ENCODE measurements at places on chromosomes 11 and 22. TPM values are rescaled to one million over a fixed set of nuclear protein-coding genes. Genes with fewer than 3 reads are reported as not detected.

GRCh38 chr22:48592066-48592345, 1235.7 kb downstream of the BRD1 start:
- H3K36me3 ChIP-seq, result no peaks in the 10 kb centered on the region
- no peak overlapping the region for H3K4me3 ChIP-seq

The BIK gene
- 1.7 TPM for total RNA-seq

- H3K4me3 ChIP-seq, result no peak overlapping the region
- peaks cover 59% of the 10 kb centered on the region for H3K4me1 ChIP-seq
- no peak overlapping the region for H3K27ac ChIP-seq
- peaks cover 65% of the 10 kb centered on the region for H3K27me3 ChIP-seq
Observed at GRCh38 chr22:39237318-39238100, 7.3 kb downstream of the PDGFB start.

DNA sequence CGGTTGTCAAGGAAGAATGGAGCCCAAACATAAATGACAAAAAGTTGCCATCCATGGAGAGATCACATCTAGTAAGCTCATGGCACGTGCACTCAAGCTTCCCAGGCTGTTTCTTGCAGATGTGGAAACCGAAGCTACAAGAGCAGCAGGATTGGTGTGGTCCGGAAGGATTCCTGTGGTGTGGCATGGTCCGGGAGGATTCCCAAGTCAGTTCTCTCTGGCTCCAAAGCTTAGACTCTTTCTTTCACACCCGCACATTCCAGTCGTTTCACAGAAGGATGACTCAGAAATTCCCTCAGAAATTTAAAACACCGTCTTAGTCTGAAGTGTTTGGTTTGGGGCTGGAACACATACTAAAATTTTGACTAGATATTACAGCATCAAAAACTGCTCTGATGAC, 78.0 kb upstream of the DRD2 start:
- no peaks in the 10 kb centered on the region for H3K36me3 ChIP-seq
- peaks cover 5% of the 10 kb centered on the region for H3K27me3 ChIP-seq
- no peak for DNase-seq
- no peak overlapping the region for H3K4me3 ChIP-seq
- no peaks in the 10 kb centered on the region for H3K4me1 ChIP-seq

DNA sequence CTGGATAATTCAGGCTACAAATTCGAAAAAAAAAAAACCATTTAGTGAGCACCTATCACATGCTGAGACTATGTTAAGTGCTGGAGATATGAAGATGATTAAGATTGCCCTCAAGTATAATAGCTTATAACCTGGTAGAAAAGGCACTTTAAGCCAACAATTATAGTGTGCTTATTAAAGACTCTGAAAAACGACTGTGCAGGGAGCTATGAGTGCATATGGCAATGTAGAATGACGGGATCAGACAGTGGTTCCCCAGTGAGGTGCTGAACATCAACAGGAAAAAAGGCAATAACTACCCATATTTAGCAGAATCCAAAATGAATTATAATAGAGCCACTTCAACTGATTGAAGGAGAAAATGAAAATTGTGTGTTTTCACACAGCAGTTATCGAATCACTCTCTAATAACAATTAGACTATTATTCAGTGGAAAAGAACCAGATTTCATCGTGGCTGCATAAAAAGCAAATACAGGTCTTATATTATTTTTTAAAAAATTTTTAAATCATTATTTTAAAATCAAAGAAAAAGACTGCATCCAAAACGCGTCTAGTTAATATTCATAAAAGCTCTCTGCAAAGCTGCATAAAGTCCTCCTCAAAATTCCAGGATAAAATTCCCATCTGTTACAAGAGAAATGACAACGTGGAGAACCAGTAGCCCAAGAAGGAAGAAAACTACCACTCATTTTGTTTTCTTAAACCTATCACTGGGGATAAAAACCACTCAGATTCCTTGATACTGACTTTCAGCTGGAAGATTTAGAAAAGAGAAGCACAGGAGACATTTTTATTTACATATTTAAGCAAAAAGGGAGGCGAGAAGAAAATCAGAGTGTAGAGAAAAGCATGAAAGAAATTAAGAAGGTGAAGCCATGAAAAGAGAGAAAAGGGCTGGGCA, 1.1 kb downstream of the MTMR2 start:
- H3K27me3 ChIP-seq, result peaks cover 8% of the 10 kb centered on the region
- H3K27ac ChIP-seq, result peak overlapping the region; percentile 91
- H3K36me3 ChIP-seq, result peaks cover 4% of the 10 kb centered on the region
- no peak for DNase-seq
- peaks cover 25% of the 10 kb centered on the region for H3K4me1 ChIP-seq

DNA sequence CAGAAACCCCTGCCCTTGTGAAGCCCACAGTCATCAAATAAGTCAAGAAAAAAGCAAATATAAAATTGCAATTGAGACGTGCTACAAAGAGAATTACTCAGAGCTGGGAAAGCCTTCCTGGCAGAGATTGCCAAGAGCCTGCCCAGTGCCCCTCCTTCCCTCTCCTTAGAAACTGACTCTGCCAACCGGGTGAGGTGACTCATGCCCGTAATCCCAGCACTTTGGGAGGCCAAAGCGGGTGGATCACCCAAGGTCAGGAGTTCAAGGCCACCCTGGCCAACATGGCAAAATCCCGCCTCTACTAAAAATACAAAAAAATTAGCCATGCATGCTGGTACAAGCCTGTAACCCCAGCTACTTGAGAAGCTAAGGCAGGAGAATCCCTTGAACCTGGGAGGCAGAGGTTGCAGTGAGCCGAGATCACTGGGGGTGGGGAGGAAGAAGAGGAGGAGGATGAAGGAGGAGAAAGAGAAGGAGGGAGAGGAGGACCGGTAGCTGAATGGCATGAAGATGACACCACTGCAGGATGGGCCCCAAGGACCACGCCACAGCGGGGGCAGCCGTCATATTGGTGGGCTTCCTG, 76.1 kb upstream of the RTL6 start:
- H3K36me3 ChIP-seq, result no peaks in the 10 kb centered on the region
- no peaks in the 10 kb centered on the region for H3K4me1 ChIP-seq
- H3K27me3 ChIP-seq, result peaks cover 16% of the 10 kb centered on the region
- no peak for DNase-seq

The OR52N1 gene
- total RNA-seq, result not detected

The TRPC6 gene
- not detected for total RNA-seq

DNA sequence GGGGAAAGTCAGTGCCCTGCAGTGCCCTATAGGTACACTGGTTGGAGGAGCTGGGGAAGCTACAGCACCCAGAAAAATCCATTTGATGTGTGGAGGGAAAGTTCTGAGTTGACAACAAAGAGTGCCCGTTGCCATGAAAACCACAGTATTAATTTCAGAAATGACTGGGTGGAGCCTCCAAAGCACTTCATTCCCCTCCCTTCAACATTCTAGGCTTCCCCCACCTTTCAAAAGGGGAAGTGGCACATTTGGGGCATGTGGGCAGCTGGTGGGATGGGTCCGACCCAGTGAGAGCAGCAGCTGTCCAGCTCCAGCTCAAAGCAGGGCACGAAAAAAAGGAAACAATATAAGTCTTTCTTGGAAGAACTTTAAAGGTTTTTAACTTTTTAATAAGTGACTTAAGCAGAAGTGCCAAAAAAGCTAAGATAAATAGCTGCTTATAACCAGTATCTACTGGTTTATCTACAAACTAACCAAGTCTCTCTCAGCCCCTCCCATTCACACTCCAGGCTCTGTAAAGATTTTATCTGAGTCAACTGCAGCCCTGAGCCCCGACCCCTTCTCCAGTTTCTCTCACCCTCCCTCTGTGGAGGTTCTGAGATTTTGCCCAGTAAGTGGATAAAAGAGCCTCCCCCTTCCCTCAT, 9.0 kb upstream of the AHNAK start:
- H3K27me3 ChIP-seq, result peaks cover 4% of the 10 kb centered on the region
- peaks cover 43% of the 10 kb centered on the region for H3K36me3 ChIP-seq
- peak; percentile 76 for DNase-seq
- peak overlapping the region; percentile 95 for H3K27ac ChIP-seq
- H3K4me3 ChIP-seq, result peak overlapping the region; percentile 66

- no peak for DNase-seq
- H3K4me1 ChIP-seq, result peaks cover 35% of the 10 kb centered on the region
- no peak overlapping the region for H3K4me3 ChIP-seq
- no peak overlapping the region for H3K27ac ChIP-seq
Observed at GRCh38 chr22:35131525-35132000, 65.6 kb downstream of the ISX start.

GRCh38 chr11:26028393-26028911, 303.5 kb upstream of the ANO3 start:
- no peak overlapping the region for H3K27ac ChIP-seq
- DNase-seq, result no peak
- H3K27me3 ChIP-seq, result no peaks in the 10 kb centered on the region
- no peak overlapping the region for H3K4me3 ChIP-seq
- no peaks in the 10 kb centered on the region for H3K4me1 ChIP-seq

DNA sequence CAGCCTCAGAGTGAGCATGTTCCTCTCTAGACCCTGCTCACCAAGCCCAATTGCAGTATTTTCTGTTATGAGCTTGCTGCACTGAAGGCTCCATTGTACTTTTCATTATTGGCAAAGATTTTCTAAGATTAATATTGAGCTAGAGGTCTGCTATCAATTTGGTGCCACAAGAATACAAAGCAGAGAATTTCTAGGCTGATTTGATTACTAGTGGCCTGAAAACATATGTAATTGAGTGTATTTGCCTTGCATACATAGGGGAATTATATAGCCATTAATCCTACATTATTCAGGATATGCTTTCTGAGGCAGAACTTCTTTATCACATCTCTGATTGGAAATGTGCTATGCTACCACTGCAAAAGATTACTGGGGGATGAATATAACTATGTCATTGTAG, 322.9 kb upstream of the ZC3H12C start:
- no peaks in the 10 kb centered on the region for H3K4me1 ChIP-seq
- H3K27me3 ChIP-seq, result no peaks in the 10 kb centered on the region
- H3K4me3 ChIP-seq, result no peak overlapping the region
- DNase-seq, result no peak
- H3K36me3 ChIP-seq, result no peaks in the 10 kb centered on the region

- no peak overlapping the region for H3K4me3 ChIP-seq
- H3K4me1 ChIP-seq, result peaks cover 4% of the 10 kb centered on the region
- H3K27me3 ChIP-seq, result peaks cover 61% of the 10 kb centered on the region
- H3K27ac ChIP-seq, result no peak overlapping the region
- no peaks in the 10 kb centered on the region for H3K36me3 ChIP-seq
- peak; percentile 75 for DNase-seq
Observed at GRCh38 chr11:128884703-128885338, 6.3 kb upstream of the KCNJ5 start.

The NAALADL1 gene
- 7.1 TPM for total RNA-seq

- no peak for DNase-seq
- no peaks in the 10 kb centered on the region for H3K4me1 ChIP-seq
- no peak overlapping the region for H3K4me3 ChIP-seq
- H3K27ac ChIP-seq, result no peak overlapping the region
Observed at GRCh38 chr11:133638921-133639320, 106.6 kb upstream of the OPCML start.

GRCh38 chr11:29051935-29052334, 943.7 kb downstream of the METTL15 start:
- no peak overlapping the region for H3K4me3 ChIP-seq
- no peaks in the 10 kb centered on the region for H3K4me1 ChIP-seq
- H3K27ac ChIP-seq, result no peak overlapping the region
- no peaks in the 10 kb centered on the region for H3K27me3 ChIP-seq
- H3K36me3 ChIP-seq, result no peaks in the 10 kb centered on the region
- no peak for DNase-seq

DNA sequence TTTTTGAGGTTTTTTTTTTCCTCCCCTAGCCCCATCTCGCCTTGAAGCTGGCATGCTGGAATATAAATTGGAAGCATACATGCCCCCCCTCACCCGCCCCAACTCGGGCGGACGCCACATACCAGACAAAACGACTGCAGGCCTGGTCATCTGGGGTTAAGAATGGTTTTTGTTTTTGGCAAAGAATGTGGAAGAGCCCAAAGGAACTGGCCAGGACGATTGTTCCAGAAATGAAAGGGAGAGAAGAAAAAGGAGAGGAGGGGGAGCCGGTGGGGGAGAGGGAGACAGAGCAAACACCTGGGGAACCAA, 25.0 kb downstream of the MN1 start:
- H3K27me3 ChIP-seq, result peaks cover 7% of the 10 kb centered on the region
- no peak overlapping the region for H3K27ac ChIP-seq
- no peaks in the 10 kb centered on the region for H3K36me3 ChIP-seq
- H3K4me1 ChIP-seq, result no peaks in the 10 kb centered on the region

DNA sequence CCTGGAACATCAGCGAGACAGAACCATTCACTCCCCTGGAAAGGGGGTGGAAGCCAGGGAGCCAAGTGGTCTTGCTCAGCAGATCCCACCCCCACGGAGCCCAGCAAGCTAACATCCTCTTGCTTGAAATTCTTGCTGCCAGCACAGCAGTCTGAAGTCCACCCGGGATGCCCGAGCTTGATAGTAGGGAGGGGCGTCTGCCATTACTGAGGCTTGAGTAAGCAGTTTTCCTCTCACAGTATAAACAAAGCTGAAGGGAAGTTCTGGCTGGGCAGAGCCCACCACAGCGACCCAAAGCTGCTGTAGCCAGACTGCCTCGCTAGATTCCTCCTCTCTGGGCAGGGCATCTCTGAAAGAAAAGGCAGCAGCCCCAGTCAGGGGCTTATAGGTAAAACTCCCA, 764.8 kb upstream of the LUZP2 start:
- H3K4me3 ChIP-seq, result no peak overlapping the region
- no peaks in the 10 kb centered on the region for H3K4me1 ChIP-seq
- H3K27me3 ChIP-seq, result no peaks in the 10 kb centered on the region
- no peaks in the 10 kb centered on the region for H3K36me3 ChIP-seq
- H3K27ac ChIP-seq, result no peak overlapping the region
- DNase-seq, result no peak

The ZNF74 gene
- total RNA-seq, result 9.2 TPM

The ELF5 gene
- not detected for total RNA-seq

The CNIH2 gene
- 3.6 TPM for total RNA-seq

DNA sequence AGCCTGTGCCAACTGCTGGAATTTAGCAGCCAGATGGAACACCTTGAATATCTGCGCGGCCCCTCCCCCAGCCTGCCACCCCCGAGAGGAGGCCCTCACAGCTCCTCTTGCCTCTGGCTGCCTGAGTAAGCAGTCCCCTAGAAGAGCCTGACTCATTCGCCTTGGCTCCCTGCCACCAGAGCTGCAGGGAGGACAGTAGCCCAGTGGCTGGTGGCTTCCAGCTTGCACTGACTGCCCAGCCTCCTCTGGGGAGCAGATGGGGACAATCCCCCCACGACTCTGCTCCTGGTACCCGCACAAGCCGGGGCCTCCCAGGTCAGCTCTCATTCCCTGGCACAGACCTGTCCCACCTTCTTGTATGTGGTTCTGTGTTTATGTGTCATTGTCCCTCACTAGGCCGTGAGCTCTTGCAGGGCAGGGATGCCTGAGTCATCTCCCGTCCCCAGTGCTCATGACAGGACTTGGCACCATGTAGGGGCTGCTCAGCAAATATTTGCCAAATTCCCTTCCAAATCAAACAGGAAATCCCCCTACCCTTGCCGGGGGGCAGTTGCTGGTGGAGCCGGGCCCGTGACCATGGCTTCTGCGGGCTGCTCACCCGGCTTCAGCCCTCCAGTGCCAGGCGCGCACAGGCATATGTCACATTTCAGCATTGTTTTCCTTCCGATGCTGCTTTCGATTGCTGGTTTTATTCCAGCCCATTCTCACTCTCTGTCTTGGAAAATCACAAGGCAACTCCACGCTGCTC, 43.6 kb downstream of the CACNG2 start:
- H3K4me3 ChIP-seq, result no peak overlapping the region
- peaks cover 7% of the 10 kb centered on the region for H3K27me3 ChIP-seq
- no peak overlapping the region for H3K27ac ChIP-seq
- no peak for DNase-seq
- no peaks in the 10 kb centered on the region for H3K4me1 ChIP-seq
- H3K36me3 ChIP-seq, result no peaks in the 10 kb centered on the region

GRCh38 chr22:26479792-26480610, 3.6 kb downstream of the HPS4 start:
- peaks cover 40% of the 10 kb centered on the region for H3K36me3 ChIP-seq
- no peak for DNase-seq
- peak overlapping the region; percentile 83 for H3K27ac ChIP-seq
- no peaks in the 10 kb centered on the region for H3K27me3 ChIP-seq
- peaks cover 71% of the 10 kb centered on the region for H3K4me1 ChIP-seq
